Chondrocyte (in vitro differentiated cells): ENCODE measurements at places on chromosomes 3 and 15. TPM values are rescaled to one million over a fixed set of nuclear protein-coding genes. Genes with fewer than 3 reads are reported as not detected.

- DNase-seq: no peak
Measured at GRCh38 chr3:191484461-191484860, 23.5 kb downstream of the PYDC2 start.

DNA sequence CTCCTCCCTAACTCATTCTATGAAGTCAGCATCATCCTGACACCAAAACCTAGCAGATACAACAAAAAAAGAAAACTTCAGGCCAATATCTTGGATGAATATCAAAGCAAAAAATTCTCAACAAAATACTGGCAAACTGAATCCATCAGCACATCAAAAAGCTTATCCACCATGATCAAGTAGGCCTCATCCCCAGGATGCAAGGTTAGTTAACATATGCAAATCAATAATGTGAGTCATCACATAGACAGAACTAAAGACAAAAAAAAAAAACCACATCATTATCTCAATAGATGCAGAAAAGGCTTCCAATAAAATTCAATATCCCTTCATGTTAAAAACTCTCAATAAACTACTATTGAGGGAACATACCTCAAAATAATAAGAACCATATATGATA, 306.8 kb upstream of the TMC3 start:
- no peak for DNase-seq

DNA sequence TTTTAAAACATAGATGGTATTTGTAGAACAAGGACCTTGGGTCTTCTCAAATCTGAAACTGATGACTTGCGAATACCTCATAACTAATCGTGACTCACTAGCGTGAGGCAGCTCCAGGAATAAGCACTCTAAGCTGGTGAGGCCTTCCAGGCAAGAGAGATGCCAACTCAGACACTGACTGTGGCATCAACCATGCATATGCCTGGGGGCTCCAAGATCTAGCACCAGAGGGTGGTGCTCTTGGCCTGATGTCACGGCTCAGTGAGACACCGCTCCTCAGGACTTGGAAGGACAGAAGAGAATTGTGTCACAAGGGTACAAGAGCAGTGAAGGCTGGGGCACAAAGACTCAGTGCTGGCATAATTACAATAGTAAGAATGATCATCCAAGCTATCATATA, 125.0 kb upstream of the TRIM42 start:
- no peak for DNase-seq

DNA sequence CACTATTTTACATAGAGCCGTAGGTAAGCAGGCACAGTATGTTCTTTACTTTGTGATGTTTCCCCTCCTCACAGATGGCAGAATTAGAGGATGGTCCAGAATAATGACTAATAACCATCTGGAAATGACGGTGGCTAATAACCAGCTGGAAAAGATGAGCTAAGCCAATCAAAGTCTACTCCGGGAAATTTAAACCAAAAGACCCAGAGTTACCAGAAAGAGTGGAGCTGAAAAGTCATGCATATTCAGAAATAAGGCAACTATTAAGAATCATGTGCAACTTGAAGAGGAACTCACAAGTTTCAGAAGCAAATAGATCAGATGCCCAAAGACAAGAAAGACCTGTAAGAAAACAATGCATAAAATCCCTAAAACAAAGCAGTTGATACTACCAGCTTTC, 33.6 kb downstream of the DMXL2 start:
- no peak for DNase-seq

GRCh38 chr3:67288466-67289106, 290.5 kb downstream of the KBTBD8 start:
- no peak for DNase-seq

Gene FGF7
- 1.1 TPM in 1 of 3 replicates, not detected in the others for total RNA-seq

Gene HOMER2
- total RNA-seq: 5.9 to 6.9 TPM (median 6.1 TPM) in 3 replicates
